WTC11 (cell line): ENCODE measurements at places on chromosomes 1 and 21.

DNA sequence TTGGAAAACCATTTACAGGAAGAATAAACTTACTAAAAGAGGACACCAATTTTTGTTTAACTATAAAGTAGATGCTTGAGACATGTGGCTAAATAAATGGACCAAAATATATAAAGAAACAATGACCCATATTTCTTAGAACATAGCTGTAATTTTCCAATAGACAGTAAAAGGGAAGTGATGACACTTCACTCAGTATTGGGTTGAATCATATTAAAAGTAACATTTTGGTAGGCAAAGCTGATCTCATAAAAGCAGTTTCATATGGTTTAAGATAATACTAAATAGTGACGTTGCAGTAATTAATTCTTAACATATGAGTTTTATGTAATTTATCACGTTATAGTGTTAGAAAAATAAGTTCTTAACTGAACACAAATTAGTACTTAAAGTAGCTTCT is 308.9 kb upstream of the RUNX1 start:
- DNase-seq: no peak

- peak; percentile 73 for DNase-seq
Observed at GRCh38 chr1:212630158-212630900, 21.8 kb downstream of the ATF3 start.

- no peak for DNase-seq
Observed at GRCh38 chr21:38859852-38860251, 54.1 kb downstream of the ETS2 start.

- no peak for DNase-seq
Observed at GRCh38 chr1:244628789-244629188, 24.1 kb upstream of the DESI2 start.

- DNase-seq: no peak
Observed at GRCh38 chr1:215056584-215056983, 26.0 kb upstream of the KCNK2 start.

DNA sequence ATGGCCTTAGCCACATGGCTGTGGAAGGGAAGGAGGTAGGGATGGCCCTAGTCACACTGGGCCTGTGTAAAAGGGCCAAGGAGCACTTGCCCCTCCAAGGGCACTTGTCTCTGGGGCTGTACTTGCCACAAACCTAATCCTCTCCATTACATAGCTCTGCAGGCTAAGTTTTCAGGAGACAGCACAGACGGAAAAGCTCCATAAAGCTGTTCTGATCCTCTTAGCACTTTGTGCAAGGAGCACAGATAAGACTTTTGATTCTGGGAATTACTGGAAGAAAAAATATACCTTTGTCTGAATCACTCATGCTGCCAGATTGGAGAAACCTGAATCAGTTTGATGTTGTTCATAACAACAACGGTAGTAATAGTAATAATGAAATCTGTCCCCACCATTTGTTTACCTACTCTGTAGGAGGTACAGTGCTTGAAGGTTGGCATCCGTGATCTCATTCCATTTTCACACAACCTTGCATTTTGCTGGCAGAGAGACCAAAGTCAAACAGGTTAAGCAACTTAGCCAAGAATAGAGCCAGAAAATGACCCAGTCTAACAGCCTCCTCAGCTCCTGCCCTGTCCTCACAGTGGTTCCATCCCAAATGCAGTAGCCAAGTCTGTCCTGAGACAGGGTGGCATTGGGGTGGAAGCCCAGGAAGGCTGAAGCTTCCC is 207.1 kb downstream of the ROR1 start:
- no peak for DNase-seq

GRCh38 chr1:29444782-29445729 is 208.7 kb downstream of the PTPRU start:
- no peak for DNase-seq

DNA sequence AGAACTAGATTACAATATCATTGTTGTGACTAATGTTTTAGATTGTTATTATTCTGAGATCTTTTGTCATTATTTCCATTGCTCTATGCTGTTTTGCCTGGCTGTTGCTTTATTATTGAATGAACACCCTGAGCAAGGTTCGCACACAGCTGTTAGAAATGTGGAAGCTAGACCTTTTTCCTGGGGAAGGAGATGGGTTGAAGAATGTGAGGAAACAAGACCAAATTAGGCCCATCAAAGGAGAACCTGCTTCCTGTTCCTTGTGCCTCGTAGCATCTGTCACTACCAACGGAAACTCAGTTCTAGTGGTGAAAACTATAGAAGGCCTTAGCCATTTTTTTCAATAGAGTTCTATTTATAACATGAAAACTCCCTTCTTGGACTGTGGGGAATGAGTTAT is 68.7 kb downstream of the RGL1 start:
- no peak for DNase-seq

DNA sequence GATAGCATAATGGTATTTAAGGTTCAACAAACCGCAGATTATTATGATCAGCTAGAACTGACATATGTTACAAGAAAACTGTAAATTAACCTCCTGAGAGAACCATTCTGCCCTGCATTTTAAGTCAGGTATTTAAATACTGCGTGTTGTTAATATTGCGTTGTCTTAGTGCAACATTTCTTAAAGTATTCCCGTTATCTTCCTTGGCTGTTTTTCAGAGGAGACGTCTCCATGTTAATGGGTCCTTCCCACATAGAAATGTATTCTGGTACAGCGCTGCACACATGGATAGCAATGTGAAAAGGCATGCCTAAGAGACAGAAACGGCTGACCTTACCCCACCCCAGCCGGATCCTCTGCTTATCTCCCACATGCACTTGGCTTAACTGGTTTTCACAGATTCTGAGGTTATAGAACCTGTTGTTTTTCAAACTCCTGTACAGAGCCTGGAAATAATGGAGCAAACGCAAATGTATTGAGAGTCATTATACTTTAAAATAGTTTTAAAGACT is 22.8 kb upstream of the DEGS1 start:
- DNase-seq: no peak
